ENCODE measurements at places on chromosomes 13 and 19.

DNA sequence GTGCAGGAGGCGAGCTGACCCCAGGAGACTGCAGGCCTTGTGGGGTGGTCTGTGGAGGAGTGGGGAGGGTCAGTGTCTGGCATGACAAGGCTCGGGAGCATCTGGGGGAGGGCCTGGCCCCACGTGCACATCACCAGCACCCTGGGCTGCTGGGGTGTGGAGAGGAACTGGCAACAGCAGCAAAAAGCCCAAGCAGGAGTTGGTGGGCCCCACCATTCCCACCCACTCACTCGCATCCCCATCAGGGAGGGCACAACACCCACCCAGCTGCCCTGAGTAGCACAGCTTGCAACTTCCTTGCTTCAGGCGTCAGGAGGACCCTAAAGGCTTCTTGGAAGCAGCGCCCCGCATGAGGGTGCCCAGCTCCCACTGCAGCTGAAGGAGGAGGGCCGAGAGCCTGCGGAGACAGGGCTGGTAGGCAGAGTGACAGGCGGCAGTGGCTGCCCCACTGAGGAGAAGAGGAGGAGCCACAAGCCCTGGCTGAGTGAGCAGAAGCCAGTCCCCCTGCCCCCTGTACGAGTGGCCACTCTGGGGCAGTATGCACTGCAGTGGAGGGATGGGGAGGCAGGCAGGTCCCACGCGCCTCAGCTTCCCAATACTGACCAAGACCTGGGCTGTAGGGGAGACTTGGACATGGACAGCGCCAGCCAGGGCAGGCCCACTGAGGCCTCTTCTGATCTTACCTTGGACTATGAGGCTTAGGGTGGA, 26.5 kb downstream of the ELL start:
- DNase-seq = no peak

GRCh38 chr13:110371550-110372465, 64.7 kb downstream of the COL4A2 start:
- DNase-seq = no peak

GRCh38 chr13:84654654-84655275, 772.5 kb upstream of the SLITRK1 start:
- DNase-seq = no peak

- no peak for DNase-seq
Measured at GRCh38 chr13:90594681-90595080, 752.8 kb upstream of the MIR17HG start.

- no peak for DNase-seq
Measured at GRCh38 chr19:50693064-50693975, 26.3 kb downstream of the SHANK1 start.

DNA sequence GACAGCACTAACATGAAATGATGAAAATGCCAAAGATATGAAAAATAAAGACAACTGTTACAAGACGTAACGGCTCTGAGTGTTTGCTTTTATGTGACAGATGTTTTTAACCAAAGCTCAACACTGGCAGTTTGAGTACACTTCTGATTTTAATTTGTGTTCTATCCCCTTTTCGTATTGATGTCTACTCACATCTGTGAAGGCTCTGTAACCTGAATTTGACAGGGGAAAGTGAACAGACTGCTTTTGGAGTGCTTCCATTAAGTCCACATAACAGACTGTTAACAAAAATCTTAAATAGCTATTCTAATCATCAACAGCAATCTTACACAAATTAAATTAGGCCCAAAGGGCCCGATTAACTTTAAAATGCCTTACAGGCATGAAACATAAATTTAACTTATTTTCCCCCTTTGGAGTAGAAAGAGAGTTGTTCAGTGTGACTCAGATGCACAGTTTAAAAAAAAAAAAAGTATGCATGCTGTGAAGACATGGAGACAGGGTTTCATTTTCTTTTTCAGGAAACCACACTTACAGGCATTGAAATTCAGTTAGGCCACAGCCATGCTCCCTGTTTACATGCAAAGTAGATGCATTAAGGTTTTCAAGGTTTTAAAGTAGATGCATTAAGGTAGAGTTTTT, 16.3 kb upstream of the RNASEH2B start:
- no peak for DNase-seq

GRCh38 chr19:5922161-5922545, 8.1 kb downstream of the CAPS start:
- DNase-seq = no peak

DNA sequence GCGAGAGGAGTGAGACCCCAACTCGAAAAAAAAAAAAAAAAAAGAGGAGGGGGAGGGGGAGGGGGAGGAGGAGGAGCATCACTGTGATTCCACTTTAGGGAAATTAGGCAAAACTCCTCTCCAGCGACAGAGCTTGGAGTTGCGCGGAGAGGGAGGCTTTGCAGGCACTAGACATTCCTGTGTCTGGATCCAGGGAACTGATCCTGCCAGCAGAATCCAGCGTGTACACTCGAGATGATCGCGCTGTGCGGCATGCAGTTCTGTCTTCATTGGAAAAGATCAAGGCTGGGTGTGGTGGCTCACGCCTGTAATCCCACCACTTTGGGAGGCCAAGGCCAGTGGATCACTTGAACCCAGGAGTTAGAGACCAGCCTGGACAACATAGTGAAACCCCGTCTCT, 29.6 kb upstream of the KLF2 start:
- no peak for DNase-seq

DNA sequence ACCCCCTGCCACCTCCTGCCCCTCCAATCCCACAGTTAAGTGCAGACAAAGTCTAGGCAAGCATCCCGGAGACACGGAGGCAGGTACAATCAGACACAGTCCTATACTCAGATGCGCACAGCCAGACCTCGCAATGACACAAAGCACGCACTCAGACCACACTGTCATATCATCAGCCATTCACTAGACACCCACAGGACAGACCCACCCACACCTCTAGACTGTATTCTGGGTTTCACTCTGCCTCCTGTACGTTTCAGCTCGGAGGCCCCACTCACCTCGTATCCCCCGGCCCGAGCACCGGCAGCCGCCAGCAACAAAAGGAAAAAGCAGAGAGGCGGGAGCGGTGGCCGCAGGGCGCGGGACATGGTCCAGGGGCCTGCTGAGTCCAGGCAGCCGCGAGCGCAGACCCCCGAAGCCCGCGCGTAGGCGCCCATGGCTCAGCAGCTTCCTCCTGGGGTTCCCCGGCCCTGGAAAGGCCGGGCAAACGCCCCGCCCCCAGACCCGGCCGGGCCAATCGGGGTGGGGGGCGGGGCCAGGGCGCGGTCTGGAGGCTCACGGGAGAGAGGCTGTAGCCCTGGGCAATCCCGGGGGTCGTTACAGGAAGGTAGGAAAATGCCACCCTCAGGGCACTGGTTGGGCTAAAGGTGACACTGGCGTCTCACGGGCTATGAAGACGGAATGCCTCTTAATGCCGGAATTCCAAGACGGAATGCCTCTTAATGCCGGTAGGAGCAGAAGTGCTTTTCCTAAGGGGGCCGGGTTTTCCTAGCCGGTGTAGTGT, at the start of the genes MAN2B1 and WDR83:
MAN2B1 (minus strand) TSS at position 478 of the 784 bp plus-strand sequence; CDS start at position 437, 41 bp downstream.
WDR83 (plus strand) TSS at position 543 of the 784 bp plus-strand sequence. CDS start 2,984 bp downstream, outside the sequence.
- DNase-seq = peak; percentile 77

GRCh38 chr19:49114630-49115363, 627 bp downstream of the LIN7B start:
- peak; percentile 68 for DNase-seq

GRCh38 chr13:78015782-78016181, 97.2 kb upstream of the EDNRB start:
- DNase-seq = no peak

- DNase-seq = no peak
Measured at GRCh38 chr19:14561847-14562351, 10.0 kb downstream of the NDUFB7 start.

GRCh38 chr19:33273881-33274662, 28.3 kb downstream of the CEBPA start:
- DNase-seq = no peak

- peak; percentile 25 for DNase-seq
Measured at GRCh38 chr13:24181991-24182702, 21.6 kb downstream of the SPATA13 start.
